ENCODE measurements at places on chromosomes 12 and 14.

DNA sequence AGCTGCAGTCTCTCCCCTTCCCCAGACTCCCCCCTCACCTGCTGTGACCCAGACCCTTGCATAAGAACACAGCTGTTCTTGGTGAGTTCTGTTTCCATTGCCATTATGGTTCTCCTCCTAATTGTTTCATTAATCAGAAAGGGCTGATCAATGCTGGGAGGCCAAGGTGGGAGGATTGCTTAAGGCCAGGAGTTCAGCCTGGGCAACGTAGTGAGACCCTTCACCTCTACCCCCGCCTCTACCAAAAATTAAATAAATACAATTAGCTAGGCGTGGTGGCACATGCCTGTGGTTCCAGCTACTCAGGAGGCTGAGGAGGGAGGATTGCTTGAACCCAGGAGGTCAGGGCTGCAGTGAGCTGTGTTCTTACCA lies 17.2 kb upstream of the FAIM2 start:
- no peak for DNase-seq

- no peak for DNase-seq
These were observed 153.9 kb upstream of the EGLN3 start for GRCh38 chr14:34104489-34105397.

DNA sequence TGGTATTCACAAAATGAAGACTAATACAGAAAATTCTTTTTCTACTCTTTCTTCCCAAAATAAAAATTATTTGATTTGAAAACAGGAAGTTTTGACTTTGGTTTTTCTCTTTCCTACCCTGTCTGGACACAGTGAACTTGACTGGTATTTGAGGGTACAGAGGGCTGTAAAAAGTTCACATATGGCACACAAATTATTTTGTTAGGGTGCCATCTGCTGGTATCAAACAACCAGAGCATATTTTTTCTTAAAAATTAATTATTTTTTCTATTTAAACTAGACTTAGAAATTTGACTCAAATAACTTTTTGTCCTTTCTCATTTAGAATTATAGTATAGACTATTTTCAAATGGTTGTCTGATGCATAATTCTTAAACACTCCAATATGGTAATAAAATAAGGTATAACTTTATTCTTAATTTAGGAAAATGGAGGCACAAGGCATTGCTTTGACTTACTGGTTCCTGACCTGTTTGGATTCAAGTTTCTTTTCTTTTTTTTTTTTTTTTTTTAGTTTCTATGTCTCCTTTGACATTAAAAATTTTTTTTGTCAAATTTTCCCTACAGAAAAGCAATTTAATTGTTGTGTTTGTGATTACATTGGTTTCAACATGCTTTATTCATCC lies 390.6 kb downstream of the PRKD1 start:
- peak; percentile 71 for DNase-seq

DNA sequence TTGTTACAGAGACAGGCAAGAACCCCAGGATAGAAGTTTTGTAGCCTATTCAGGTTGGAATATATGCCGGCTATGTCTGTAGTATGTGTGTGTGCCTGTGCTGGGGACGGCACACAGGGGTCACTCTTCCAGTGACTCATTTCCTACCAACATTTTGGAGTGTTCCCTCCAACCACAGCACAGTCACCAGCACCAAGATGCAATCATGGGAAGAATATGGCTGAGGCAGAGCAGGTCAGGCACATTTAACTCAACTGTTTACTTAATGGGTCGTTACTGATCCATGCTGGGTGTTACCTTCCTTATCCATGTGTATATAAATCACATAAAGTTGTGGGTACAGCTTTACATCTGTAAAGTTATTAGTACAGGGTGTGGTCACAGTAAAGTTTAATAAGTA lies 178.3 kb downstream of the PRKD1 start:
- DNase-seq, result no peak

DNA sequence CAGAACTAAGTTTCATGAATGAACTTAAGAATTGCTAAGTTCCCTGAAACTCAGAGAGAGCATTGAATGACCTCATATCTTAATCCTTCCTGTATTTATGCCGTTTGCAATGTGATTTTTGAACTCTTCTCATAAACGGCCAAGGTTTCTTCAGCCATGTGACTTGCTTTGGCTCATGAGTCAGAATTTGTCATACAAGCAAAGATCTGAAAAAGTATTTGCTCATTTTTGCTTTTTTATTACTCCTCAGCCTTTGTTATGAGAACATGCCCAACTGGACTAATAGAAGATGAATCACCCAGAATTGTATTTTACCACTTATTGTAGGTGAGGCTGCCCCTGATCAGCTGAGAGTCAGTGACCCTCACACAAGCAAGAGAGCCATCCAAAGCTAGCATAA lies 693.8 kb downstream of the BCL11B start:
- DNase-seq, result no peak

DNA sequence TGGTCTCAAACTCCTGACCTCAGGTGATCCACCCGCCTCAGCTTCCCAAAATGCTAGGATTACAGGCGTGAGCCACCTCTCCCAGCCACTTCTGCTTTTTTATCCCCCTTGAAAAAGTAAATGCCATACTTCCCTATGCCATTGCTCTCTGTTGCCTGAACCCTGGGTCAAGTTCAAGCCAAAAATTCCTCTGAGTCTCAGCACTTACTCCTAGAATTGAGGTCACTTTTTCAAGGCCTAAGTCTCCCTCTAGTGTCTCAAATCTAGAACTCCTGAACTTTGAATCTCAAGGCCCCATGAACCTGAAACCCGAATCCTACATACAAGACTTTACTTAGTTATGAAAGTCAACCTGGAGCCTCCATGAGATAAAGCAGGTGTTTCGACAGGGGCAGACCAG lies 1.4 kb upstream of the APOBEC1 start:
- no peak for DNase-seq

- DNase-seq, result no peak
These were observed 25.3 kb downstream of the GNS start for GRCh38 chr12:64733857-64734256.

- no peak for DNase-seq
These were observed 84.6 kb upstream of the PTPRB start for GRCh38 chr12:70721656-70722357.

DNA sequence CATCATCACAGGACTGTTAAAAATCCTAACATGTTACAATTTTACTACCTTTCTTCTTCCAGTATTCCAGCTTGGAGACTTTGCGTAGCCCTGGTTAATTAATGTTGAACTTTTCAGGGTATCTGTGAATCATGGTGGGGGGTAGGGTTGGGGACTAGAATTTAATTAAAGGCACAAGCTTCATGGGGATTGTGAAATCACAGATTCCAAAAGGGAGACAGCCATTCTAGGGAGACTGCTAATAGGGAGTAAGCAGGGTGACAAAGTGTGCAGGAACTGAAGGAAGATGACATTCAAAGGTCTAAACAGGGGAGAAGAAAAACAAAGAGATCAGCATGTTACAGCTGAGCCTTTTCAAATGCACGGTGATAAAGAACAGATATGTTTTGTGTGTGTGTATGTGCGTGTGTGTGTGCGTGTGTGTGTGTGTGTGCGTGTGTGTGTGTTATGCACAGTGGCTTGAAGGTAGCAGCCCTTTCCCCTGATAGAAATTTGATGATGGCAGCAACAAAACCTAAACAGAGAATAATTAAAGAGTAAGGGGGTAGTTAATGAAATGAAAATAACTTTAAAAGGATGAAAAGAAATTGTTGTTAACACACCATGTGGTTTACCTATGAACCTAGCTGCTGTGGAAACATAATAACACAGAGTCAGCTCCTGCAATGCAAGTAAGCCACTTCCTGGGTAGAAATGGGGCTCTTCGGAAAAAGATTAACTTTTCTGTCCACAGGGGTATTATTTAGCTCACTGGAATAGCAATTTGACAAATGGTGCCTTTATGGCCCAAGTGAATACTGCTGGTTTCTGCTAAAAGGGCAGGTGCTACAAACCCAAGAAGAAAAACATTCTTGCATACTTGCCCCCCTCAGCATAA lies 581.7 kb downstream of the DIO2 start:
- no peak for DNase-seq

DNA sequence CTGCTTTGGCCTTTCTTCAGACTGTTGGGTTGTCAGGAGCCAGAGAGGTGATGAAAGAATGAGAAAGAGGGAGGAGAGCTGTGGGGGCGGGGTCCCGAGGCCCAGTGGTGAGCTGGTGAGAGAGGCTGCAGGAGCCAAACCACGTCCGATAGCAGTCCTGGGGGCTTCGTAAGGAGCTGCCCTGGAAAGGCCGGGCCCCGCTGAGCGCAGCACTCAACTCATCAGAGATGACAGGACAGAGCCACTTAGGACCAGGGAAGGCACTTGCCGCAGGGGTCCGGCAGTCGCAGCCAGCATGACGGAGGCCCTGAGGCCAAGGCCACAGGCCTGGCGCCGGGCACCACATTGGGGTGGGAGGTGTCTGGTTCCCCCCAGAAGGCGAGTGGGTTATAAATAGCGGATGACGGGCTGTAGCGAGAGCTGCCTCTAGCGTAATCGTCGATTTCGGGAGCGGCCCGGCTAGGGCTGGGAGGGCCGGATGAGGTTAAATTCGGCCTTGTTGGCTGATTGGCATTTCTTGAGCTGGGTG lies 179.0 kb downstream of the TSPAN9 start:
- no peak for DNase-seq

GRCh38 chr12:69981881-69982475 lies 157.0 kb downstream of the MYRFL start:
- no peak for DNase-seq

DNA sequence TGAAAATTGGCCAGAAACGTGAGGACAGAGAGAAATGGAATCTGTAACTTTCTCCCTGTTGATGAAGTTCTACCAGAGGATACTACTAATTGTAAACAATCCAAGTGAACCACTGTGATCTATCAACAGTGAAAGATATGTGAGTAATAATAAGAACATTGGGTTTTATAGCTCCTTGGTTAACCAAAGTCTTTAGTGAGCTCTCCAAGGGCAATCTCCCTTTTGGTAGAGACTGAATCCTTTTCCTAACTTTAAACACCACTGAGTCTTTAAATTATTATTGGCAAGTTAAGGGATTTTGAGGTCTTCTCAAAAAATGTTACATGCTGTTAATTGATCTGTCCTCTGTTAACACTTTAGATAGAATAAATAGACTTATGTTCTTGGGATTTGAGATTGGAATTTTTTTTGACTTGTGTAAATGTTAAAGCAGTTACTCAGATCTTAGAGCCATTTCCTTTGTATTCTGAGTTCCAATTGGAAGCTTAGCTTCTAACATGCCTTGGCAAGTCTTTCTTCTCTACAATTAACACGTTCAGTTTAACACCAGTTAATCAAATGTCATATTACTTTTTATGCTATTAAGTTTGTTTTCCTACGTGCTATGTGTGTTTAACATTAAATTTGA lies 338.2 kb upstream of the DDHD1 start:
- no peak for DNase-seq

DNA sequence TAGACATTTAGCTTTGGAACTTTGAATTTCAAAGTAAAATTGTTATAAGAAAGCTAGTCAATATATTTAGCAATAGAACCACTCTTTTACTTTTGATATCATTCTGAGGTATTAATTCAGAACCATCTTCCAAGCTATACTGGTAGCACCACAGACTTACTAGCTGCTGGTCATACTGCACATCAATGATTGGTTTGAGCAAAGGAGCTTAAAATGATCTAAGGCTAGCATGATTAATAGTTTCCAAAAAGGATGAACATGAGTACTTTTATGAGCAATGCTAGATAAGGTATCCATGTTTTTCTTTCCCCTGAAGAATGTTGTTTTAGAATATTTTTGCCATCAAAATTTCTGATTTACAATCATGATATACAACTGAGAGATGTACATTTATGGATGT lies 17.2 kb downstream of the CNIH1 start:
- no peak for DNase-seq

DNA sequence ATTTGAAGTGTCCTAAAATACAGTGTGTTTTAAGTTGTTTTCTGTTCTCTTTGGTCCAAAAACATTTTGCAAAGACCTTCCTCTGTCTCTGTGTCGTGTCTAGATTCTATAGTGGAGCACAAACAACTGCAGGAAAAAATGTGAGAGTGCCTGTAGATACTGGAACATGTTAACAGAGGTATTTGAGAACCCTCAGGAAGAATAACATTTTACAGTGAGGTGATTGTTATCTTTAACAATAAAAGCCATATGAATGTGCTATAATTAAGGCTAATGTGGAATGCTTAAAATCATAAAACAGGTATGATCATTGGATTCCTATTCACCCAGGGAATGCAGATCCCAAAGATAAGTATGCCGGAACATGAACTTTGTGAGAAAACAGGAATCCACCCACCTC lies 98.0 kb downstream of the SAMD4A start:
- no peak for DNase-seq

GRCh38 chr14:94584591-94585280 lies 3.5 kb downstream of the SERPINA5 start:
- DNase-seq, result no peak

- DNase-seq, result no peak
These were observed 29.4 kb downstream of the DCP1B start for GRCh38 chr12:1974812-1975211.

- no peak for DNase-seq
These were observed 46.9 kb upstream of the SLC16A7 start for GRCh38 chr12:59548930-59549329.

- DNase-seq, result no peak
These were observed 129.9 kb downstream of the TMEM30B start for GRCh38 chr14:61151251-61151650.

- DNase-seq, result no peak
These were observed 10.0 kb downstream of the KNTC1 start for GRCh38 chr12:122537021-122537420.

DNA sequence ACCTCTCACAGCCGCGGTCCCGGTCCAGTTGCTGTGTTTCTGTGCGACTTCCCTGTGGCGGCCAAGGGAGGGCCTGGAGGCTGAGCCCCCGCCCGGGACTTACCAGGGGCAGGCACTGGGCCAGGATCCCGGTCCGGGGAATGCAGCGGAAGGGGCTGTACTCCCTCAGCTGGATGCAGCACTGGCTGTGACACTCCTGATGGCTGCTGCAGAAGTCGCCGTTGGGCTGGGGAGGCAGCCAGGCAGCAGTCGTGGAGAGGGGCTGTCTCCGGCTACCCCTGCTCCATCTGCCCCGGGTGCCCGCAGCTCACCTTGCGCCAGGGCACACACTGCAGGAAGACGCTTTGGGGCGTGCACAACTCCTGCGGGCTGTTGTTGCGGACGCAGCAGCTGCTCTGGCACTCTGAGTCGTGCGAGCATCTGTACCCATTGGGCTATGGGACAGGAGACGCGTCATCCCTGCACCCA lies 6.2 kb downstream of the LRCOL1 start:
- no peak for DNase-seq

DNA sequence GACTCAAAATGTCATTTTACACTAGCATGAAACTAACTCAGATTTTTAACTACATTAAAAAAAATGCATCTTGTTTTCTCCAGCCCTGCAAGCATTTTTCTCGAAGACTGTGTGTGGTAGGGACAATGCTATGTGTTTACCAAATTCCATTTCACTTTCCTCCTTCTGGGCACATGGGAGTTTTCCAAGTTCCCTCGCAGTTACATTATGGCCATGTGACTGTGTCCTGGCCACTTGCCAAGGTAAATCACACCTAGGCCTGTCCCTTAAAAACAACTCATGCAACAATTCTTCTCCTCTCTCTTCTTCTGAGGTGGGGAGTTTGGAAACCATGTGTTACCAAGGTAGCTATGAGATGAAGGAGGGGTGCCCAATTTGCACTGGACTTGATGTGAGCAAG lies 108.7 kb downstream of the SYT10 start:
- no peak for DNase-seq
